Stimulated activated CD4-positive, alpha-beta T cell treated with anti-CD3 and anti-CD28 coated beads, Interleukin-15, amount 100 ng/mL, for 1 hour (primary cell): ENCODE measurements at places on chromosomes 12 and 14.

GRCh38 chr14:52269100-52269499 lies 1.6 kb downstream of the PTGDR start:
- DNase-seq = no peak

- no peak for DNase-seq
Observed at GRCh38 chr12:67275380-67275913, 6.3 kb downstream of the CAND1 start.

- DNase-seq = no peak
Observed at GRCh38 chr14:80037349-80037748, 174.0 kb downstream of the DIO2 start.

DNA sequence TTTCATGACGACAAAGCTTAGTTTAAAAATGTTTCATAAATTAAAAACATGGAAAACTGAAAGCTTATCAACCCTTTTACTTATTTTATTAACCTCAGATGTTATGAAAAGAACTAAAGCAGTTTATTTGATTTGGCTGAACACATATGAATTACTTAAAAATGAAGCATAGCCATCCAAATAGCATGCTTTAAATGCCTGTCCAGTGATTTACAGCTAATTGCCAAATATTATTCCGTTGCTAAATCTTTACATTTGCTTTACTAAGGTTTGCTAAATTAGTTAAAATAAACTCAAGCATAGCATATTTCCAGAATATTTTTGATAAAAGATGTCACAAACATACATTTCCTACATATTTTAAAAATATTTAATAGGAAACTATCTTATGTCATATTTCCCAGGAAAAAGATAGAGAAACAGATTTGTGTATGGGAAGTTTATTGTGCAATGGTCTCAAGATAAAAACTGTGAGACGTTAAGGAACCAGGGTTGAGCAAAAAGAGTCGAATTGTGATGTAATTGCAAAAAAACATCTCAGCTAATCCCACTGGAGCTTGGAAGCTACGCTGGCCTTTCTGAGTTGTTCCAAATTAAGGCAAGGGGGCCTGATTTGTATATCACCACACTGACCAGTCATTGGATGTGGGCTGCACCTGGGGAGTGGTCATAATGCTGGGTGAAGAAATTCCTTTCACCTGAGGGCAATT lies 25.8 kb downstream of the GPR135 start:
- no peak for DNase-seq

GRCh38 chr12:2805143-2805520 lies 7.3 kb upstream of the ITFG2 start:
- no peak for DNase-seq

DNA sequence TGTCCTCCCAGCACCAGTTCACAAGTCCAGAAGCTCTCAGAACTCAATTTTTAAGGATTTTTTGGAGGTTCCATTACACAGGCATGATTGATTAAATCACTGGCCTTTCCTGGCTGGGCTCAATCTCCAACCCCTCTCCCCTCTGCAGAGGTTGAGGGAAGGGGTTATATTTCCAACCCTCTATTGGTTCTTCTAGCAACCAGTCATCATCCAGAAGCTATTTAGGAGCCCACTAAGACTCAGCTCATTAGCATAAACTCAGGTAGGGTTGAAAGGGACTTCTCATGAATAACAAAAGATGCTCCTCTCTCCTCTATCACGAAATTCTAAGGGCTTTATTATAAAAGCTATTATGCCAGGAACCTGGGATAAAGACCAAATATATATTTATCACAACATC lies 41.5 kb downstream of the SPPL3 start:
- no peak for DNase-seq

DNA sequence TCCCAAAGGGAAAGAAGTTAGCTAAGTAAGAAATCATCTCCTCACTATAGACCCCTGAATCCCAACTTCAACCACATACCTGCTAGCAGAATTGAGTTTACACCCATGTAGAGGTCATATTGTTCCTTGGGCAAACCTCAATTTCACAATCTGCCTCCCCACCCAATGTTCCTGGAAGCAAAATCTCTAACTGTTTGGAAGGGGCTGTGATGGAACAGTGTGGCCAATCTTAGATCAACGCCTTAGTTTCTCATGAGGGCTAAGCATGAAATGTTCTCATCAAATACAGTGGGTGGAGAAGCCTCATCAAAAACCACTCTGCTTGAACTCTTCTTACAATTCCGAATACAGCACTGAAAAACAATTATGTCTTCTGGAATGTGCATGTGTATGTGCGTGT lies 284.0 kb upstream of the NOS1 start:
- DNase-seq = no peak

DNA sequence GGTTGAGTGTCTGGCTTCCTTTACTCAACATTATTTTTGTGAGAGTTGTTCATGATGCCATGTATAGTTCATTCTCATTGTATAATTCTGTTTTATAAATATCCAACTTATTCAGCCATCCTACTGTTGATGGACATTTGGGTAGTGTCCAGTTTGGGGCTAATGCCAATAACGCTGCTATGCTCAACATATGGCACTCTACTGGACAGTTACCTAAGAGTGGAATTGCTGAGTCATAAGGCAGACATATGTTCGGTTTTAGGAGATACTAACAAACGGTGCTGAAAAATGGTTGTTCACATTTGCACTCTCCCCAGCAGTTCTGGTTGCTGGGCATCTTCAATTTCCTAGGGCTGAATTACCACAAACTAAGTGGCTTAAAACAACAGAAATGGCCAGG lies 28.7 kb upstream of the P2RX4 start:
- no peak for DNase-seq

- DNase-seq = no peak
Observed at GRCh38 chr14:93946104-93946503, 19.0 kb downstream of the FAM181A start.

DNA sequence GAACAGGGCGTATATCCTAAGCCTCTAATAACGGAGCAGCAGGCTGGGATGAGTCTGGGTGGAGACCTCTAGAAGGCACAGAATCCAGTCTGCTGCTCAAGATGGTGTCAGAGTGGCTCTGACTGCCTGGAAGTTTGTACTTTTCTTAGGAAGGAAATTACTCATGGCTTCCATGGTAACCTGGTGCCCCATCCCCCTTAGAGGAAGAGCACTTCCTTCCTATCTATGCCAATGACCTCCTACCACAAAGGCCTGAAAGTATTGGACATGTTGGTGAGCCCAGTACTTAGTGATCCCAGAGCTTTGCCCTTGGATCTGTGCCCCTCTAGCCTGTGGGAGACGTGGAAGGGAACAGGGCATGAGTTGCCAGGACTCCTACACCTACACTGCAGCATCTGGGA lies 1.5 kb downstream of the BATF start:
- DNase-seq = no peak

DNA sequence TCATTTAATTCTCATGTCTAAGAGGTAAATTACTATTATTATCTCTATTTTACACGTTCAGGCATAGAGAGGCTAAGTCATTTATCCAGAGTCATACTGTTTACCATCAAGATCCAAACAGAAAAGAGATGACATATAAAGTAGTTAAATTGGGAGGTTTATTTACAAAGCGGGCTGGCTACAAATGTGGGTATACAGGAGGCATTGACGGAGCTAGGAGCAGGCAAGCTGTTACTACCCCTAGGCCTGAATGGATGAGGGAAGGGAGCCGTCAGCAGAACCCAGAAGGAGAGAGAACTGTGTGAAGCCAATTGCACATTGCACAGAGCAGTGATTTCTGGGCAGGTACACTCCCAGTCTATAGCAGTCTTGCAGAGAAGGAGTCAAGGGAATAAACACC lies 39.8 kb downstream of the DACT1 start:
- DNase-seq = no peak

- DNase-seq = no peak
Observed at GRCh38 chr12:127785986-127786590, 480.9 kb upstream of the TMEM132C start.

GRCh38 chr14:105411985-105412770 lies 7.4 kb upstream of the MTA1 start:
- DNase-seq = no peak

DNA sequence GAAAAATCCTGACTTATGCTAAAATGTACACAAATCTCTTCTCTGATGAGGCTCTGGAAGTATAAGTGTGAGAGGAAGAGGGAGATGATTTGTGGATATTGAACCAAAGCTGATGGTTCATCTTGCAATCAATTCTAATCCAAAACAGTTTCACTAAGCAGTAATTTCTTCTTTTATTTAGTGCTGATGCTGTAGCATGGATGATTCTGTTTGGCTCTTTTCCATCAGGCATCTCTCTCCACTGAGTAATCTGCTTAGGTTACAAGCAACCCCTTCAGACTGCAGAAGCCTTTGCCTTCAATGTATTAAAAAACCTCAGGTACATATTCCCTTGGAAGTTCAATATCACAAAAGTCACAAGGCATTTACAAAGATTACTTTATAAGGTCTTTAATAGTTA lies 159.1 kb upstream of the CCDC198 start:
- no peak for DNase-seq

GRCh38 chr14:77025744-77026165 lies 2.8 kb downstream of the IRF2BPL start:
- no peak for DNase-seq

DNA sequence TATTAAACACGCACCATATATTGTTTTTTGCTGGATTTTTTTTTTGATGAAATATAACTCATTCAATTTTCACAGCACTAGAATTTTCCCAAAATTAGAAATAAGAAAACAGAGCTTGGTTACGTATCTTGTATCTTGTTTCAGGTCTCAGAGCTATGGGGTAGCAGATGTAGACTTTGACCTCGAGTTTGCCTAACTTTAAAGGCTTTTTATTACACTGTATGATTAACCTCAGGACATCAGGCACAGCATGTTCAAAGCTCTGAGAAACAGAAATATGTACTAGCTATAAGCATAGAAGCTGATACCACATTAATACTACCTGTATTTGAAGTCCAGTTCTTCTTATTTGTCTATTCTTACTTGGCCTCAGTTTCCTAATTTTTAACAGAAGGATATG lies 171.9 kb upstream of the KITLG start:
- no peak for DNase-seq

GRCh38 chr14:74737753-74738325 lies 24.9 kb downstream of the FCF1 start:
- DNase-seq = no peak

DNA sequence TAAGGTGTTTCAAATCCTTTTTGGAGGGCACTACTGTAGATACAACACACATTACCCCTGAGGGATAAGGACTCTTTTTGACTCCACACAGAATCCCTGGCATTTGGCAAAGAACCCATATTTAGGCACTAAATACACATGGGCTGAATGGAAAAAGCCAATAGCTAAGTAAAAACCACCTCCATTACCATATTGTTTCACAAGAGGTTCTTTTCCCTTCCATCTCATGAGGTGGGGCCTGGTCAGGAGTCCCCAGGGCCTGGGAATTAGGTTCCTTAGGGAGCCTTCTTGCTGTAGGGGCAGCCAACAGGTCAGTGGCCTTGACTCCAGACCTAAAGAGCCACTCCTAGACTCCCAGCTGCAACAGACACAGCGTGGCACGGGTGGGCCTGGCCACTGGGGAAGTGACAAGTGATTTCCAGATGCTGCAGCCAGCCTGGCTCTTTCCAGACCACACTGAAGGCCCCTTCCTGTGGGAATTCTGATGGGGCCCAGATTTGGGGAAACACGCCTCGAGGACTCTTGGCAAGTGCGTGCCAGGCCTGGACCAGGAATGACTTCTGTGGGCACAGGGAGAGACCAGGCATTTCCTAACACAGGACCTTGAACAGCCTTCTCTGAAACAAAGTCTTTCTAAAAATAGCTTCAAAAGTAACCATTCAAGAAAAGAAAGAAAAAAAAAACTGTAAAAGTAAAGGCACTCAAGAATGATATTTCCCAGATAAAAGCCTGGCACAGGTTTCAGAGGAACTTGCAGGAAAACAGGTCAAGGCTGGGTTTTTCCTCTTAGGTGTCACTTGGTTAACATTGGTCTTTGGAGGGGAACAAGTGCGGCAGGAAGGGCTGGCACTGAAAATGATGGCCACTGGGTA lies 18.1 kb downstream of the SSH1 start:
- DNase-seq = no peak

- no peak for DNase-seq
Observed at GRCh38 chr12:19227880-19228210, 98.3 kb downstream of the PLEKHA5 start.

- no peak for DNase-seq
Observed at GRCh38 chr14:22180045-22180444, 409.0 kb downstream of the DAD1 start.

DNA sequence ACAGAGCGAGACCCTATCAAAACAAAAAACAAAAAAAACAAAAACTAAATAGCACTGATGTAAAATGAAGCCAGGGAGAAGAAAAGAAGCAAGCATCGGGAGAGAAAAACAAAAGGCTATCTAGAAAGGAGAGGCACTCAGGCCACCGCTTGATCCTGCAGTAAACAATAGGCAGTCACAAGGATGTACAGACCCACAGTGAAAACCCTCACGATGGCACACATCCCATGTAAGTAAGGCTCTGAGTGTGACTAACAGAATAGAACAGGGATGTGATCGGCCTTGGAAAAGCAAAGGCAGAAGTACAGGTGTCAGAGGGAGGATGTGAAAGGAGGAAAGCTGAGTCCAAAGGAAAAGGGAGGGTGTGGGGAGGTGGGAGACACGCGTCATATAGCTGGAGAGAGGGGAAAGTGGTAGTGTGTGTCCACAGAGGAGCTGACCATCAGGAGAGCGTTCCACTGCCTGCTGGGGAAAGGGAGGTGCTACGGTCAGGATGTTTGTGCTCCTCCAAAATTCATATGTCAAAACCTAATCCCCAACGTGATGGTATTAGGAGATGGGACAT lies 31.5 kb downstream of the CAMKK2 start:
- no peak for DNase-seq

- no peak for DNase-seq
Observed at GRCh38 chr12:130421896-130422295, 84.2 kb downstream of the PIWIL1 start.

DNA sequence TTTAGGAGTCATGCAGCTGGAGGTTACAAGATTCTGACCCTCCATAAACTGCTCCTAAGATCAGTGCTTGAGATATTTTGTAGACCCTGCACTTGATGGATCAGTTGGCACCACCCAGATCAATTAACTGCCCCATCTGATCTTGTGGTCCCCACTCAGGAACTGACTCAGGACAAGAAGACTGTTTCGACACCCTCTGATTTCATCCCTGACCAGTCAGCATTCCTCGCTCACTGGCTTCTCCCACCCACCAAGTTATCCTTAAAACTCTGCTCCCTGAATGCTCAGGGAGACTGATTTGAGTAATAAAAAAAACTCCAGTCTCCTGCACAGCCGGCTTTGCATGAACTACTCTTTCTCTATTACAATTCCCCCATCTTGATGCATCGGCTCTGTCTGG lies 360.2 kb downstream of the GALC start:
- DNase-seq = no peak

GRCh38 chr12:33589576-33590114 lies 150.0 kb upstream of the SYT10 start:
- DNase-seq = no peak

GRCh38 chr14:95483309-95484165 lies 32.9 kb downstream of the SYNE3 start:
- DNase-seq = no peak

- DNase-seq = no peak
Observed at GRCh38 chr12:91400271-91400670, 217.7 kb upstream of the DCN start.

DNA sequence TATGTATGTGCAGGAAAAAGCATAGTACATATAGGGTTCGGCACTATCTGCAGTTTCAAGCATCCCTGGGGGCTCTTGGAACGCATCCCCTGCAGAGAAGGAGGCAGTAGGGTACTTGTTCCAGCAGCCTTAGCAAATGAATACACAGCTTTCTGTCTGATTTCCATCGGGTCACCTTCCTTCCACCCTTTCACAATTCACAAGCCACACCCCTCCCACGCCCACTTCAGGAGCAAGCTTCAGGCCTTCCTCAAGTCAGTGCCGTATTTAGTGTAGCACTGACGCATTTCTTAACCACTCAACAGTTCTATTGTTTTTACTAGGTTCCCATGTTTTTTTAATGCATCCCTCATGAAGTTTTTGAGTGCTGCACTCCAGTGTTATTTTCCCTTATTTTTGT lies 64.2 kb downstream of the CLMN start:
- no peak for DNase-seq
